ENCODE measurements at places on chromosomes 12 and 14.

DNA sequence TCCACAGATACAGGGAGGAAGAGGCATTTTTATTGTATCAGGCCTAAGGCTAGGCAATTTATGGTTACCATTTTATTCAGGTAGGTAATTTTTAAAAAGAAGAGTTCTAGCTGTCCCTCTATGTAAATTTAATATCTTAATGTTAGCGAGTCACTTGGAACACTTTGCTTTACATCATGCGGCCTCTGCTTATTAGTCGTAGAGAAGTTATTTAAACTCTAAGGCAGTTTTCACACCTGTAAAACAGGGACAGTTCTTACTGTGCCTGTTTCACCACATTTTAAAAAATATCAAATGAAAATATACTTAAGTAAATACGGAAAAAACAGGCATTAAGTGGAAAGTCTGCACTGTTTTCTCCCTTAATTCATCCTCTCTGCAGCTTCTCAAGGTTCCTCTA lies 71.4 kb upstream of the POC1B start:
- DNase-seq: no peak

DNA sequence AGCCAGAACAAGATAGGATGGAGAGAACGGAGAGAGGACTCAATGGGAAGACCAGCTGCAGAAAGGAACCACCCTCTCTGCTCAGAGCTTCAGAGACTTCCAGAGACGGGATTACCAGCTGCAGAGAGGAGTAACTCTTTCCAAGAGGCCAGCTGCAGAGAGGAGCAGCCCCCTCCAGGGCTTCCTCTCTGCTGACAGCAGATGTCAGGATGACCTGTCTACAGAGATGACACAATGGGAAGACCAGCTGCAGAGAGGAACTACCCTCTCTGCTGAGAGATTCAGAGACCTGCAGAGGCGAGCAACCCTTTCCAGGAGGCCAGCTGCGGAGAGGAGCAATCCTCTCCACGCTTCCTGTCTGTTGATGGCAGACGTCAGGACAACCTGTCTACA lies 61.8 kb downstream of the KLRG1 start:
- no peak for DNase-seq

DNA sequence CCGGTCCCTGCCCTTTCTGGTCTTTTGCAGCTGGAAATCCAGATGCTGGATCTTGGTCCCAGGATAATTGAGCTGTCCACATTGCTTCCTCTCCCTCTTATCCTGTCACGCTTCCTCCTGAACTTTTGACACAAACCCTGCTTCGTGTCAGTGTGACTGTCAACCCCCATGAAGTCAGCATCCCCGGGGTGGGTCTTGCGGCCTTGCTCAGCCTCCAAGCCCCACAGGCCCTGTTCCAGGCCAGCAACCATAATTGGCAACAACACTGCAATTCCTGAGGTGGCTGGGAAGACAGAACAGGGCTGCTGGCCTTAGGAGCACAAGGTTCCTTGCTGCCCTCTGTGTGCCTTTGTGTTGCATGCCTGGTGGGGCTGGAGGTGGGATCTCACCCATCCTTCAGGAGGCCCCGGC lies 74.9 kb downstream of the NTF3 start:
- no peak for DNase-seq

- DNase-seq: no peak
These were observed 58.0 kb downstream of the FAR2 start for GRCh38 chr12:29207120-29207519.

- DNase-seq: no peak
These were observed 456.9 kb upstream of the TMEM132C start for GRCh38 chr12:127810041-127810440.
